ENCODE measurements at places on chromosomes 2 and 18.

GRCh38 chr2:230178546-230179485, 41.0 kb downstream of the SP110 start:
- DNase-seq = no peak

- no peak for DNase-seq
These were observed 41.3 kb downstream of the GAREM1 start for GRCh38 chr18:32429402-32429801.

DNA sequence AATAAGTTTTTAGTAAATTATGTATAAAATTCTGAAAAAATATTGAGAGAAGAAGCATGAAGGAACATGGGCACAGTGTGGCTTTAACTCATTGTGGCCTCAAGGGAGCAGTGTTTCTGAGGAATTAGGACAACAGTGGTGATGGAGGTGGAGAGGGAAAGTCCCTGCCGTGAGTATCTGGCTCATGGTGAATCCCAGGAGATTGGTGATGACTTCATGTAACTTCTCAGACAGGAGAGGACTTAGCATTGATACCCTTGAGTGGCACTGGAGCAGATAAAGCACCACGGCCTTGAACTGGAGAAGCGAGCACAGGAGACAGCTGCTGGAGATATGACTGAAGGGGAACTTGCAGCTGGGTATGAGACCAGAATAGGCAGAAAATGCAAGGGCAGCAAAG, 35.0 kb upstream of the LRP1B start:
- DNase-seq = peak; percentile 50

- DNase-seq = no peak
These were observed 157.4 kb downstream of the FHOD3 start for GRCh38 chr18:36454848-36455458.

DNA sequence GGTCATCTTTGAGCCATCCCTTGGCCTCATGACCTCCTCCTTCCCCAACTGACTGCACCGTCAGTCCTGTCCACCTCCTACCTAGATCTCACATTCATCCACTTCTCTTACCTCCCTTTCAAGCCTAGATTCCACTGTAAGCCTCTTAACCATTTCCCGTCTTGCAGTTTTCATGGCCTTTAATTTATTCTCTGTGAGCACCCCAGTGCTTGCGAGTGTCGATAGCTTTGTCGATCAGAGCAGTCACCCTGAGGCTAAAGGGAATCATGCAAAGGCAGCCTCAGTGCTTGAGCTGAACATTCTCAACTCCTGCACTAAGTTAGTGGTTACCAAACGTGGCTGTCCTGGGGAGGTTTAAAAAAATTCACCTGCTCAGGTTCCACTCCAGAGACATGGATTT, 14.7 kb downstream of the ARHGAP25 start:
- no peak for DNase-seq

- DNase-seq = no peak
These were observed 89.1 kb upstream of the MBOAT2 start for GRCh38 chr2:9092383-9093282.

GRCh38 chr2:2116657-2117056, 214.4 kb downstream of the MYT1L start:
- DNase-seq = no peak

GRCh38 chr2:82001614-82002013, 1697.1 kb upstream of the LRRTM1 start:
- no peak for DNase-seq

DNA sequence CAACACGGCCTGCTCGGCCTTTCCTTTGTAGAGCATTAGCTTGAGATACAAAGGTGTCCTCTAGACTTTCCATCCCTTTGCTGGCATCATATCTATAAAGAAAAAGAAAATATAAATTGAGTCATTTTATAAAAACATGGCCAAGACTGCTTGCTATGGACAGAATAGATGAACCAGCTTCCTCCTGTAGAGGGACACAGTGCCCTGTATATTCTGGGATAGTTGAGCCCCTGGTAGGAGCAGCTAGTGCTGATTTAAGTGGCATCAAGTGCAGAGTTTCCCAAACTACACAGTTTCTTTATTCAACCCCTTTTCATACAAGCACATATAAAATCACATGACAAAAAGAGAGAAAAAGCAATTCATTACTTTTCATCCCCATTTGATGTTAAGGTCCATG, 47.9 kb downstream of the GEMIN6 start:
- DNase-seq = no peak

DNA sequence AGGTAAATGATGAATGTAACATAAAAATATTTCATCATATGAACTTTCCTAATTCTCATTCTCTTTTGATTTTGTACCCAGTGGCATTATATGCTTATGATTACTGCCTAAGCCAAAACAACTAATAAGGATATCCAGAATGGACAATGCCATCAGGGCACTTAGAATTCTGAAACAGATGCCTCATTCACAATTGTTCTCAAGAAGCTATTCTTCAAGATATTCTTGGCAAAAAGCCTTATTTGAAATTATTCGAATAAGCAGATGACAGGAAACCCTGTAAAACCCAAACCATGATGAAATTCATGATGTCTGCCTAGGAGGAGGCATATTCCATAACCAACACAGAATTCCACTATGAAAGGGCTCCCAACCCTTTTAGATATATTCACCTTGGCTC, 353.2 kb upstream of the TRIB2 start:
- DNase-seq = no peak

DNA sequence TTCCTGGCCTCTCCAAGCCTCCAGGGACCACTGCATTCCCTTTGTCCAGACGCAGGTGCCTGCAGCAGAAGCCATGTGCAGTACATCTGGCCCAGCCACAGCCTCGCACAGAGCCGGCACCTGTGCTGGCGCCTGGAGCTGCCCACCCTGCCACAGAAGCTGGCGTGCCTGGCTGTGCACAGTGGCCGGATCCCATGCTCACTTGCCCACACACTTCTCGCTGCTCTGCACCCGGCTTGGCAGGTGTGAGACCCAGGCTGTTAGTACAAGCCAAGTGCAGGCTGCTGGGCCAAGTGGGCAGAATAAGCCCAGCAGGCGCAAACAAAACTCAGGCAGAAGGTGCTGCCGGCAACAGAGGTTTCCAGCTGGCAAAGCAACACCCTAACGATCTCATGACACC, 124.5 kb upstream of the CCDC150 start:
- no peak for DNase-seq

- no peak for DNase-seq
These were observed 34.6 kb downstream of the PRPF40A start for GRCh38 chr2:152682663-152683062.

GRCh38 chr2:154244932-154245331, 373.2 kb downstream of the GALNT13 start:
- DNase-seq = no peak

- DNase-seq = peak; percentile 39
These were observed 62.4 kb downstream of the TANC1 start for GRCh38 chr2:159030674-159031380.

DNA sequence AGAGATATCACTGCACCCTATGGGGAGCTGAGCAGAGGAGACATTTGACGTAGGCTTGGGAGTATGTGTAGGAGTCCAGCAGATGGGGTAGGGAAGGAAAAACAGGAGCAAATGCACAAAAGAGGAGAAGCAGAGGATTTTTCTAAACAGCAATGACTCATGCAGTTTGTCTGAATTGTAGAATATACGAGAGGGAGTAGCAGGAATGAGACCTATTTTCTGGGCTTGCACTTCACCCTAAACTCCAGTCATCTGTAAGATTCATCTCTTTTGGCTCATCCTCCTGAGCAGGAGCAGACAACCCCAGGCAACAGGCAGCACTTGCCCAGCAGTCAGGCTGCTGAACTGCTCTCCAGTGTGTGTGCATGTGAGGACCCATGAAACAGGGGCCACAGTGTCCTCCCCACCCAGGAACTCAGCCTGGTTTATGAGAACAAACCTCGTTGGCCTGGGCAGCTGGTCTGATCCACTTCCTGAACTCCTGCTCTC, 100.2 kb upstream of the CDC42EP3 start:
- no peak for DNase-seq

- DNase-seq = no peak
These were observed 6.3 kb downstream of the COL6A3 start for GRCh38 chr2:237407700-237408099.

- DNase-seq = no peak
These were observed 151.9 kb downstream of the CD226 start for GRCh38 chr18:69795791-69796190.

DNA sequence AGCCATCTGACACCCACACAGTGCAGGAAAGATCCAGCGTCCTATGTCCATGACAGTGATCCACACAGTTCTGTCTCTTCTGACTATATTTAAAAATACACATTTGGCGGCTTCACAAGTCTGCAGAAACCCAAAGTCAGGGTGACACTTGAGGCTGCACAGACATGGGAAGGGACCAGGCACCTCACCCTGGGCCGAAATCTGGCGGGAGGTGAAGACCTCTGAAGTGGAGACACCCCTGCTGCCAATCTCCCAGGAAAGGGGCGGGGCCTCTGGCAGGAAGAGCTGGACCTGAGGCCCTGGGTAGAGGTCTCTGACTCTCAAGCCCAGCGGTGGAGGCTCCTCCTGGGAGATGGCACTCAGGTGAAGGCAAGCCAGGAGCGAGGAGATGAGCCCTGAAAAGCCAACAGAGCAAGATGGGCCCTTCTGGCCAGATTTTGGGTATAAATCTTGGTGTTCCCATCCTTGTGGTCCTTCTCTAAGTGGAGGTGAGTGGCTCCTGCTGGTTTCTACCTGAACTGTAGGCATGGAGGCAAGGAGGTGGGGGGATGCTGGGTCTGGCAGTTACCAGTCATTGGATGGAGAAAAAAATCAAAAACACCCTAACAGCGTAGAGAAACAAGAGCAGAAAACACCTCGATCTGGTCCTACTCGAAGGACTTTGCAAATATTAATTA, 248.4 kb downstream of the HDAC4 start:
- DNase-seq = no peak

DNA sequence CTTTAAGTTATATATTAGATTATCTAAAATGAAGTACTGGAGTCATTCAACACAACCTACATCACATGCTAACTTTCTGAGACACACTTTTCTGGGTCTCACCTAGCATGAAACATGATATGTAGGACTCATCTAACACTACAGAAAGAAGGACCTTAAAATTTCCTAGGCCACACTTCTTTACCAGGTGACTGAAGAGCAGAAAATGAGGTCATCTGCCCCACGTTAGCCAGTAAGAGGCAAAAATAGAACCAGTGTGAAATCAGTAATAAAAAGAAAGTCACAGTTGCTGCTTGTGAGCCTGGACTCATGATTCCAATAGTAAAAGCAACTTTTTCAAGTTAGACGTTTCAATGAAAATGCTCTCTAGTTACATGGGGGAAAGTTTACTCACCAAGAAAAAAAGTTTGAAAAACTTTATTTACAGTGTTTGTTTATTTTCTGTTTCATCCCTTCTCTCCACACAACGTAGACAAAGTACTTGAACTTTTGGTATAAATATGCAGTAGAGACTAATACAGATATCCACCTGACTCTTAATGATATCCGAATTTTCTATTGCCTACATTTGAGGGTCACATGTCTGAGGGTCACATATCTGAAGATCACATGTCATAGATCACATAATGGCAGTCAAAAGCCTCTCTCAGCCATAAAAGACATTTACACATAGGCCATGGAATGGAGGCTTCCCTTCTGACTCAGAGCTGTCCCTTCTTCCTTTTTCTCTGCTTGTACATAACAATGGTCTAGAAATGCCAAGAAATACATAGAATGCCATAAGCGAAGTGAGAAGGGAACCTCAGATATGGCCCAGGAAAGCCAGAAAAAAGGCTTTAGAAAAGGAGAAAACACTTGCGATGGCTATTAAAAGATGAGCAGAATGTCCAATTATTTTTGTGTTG, 362.9 kb downstream of the ZEB2 start:
- no peak for DNase-seq

DNA sequence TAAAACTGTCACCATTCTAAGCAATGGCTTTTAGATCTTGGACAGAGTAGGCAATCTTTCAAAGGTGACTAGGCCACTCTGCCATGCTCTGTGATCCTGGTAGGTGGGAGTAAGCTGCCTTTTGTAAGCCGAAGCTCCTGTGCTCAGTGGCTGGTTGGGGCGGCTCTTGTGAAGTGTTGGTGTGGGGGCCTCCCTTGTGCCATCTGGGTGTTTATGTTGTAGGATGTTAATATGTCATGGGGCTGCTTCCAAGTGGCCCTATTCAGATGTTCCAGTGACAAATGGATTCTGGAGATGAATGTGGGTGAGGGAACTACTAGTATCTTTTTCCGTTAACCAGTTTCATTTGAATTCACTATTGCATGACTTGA, 116.8 kb upstream of the SPRED2 start:
- DNase-seq = no peak

- DNase-seq = no peak
These were observed 7.4 kb downstream of the SMAD7 start for GRCh38 chr18:48943333-48943732.

- DNase-seq = no peak
These were observed 95.4 kb downstream of the DOCK10 start for GRCh38 chr2:224946895-224947294.

GRCh38 chr18:62781893-62782292, 66.6 kb downstream of the PHLPP1 start:
- DNase-seq = peak; percentile 33

- DNase-seq = no peak
These were observed 45.1 kb downstream of the PIEZO2 start for GRCh38 chr18:11104307-11104706.

DNA sequence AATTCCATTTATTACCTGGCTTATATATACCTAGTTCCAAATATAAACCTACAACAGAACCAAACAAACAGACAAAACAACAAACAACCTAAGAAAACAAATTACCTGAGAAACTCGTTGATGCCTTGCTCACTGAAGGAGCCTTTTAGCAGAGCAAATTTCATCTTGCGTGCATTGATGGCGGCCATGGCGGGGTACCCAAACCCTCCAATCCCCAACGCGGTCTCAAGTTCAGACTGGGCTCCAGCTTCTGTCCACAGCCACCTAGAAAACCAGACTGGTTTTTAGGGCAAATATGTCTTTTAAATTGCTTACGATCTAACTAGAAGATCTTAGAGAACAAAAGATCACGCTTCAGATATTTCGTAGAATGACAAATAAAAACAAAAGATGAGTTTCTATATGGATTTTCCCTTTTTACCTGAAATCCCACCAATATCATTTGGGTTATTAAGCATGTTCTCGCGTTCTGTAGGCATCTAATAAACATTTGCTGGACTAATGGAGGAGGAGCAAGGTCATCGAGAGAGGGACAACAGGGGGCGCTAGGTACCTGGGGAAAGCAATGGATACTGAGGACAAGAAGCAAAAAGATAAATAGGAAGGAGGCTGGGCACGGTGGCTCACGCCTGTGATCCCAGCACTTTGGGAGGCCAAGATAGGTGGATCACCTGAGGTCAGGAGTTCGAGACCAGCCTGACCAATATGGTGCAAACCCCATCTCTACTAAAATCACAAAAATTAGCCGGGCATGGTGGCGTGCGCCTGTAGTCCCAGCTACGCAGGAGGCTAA, 25.2 kb downstream of the PDIA6 start:
- no peak for DNase-seq

DNA sequence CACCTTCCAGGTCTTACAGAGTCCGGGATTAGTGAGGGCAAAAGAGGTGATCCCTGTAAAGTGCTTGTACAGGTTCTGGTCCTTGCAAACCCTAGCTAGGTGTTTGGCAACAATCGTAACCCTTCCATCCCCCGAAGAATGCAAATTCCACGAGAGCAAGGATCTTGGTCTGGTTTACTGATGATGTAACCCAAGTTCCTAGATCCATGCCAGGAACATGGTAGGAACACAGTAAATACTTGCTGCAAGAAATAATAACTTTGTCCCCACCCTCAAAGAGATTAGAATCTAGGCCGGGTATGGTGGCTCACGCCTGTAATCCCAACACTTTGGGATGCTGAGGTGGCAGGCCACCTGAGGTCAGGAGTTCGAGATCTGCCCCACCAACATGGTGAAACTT, 6.8 kb upstream of the NEU2 start:
- no peak for DNase-seq

Data from amniotic stem cell (primary cell).